ENCODE measurements at places on chromosomes 16 and 17.

- DNase-seq: no peak
Measured at GRCh38 chr17:4527134-4527533, 28.1 kb downstream of the MYBBP1A start.

- no peak for DNase-seq
Measured at GRCh38 chr16:22063888-22064467, 28.4 kb upstream of the VWA3A start.

DNA sequence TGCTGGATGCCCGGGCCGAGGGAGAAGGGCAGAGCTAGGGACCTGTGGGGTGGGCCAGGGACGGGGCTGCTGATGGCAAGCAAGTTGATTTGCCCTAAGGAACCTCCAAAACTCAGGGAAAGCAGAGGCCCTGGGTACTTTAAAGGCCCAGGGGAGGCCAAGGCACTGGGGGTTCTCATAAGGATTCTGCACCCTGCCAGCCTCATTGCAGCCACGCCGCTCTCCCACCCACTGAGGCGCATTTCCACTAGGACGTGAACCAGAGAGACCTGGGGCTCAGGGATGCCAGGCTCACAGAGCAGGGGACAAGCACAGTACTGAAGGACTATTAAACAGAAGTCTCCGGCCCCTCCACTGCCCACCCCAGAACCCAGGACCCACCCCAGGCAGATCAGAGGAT, 39.4 kb upstream of the RBFOX3 start:
- DNase-seq: no peak

DNA sequence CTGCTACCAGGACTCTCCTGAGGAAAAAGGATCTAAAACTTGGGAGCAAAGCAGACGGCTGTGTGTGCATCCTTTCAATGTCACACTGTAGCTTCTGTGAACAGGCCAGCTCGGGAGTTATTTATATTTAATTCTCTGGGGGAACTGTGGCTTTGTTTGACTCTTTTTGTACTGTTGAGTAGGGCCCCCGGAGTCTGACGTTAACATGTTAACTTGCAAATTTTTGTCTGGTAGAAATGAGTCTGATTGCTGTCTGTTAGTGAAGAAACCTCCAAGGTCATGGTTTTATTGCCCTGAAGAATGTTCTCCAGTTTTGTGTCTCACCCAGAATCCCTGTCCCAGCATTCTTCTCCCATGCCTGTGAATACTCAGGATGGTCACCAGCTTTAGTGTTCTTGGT, 14.2 kb upstream of the KCNG4 start:
- no peak for DNase-seq
